GM19239 (cell line): ENCODE measurements at places on chromosomes 2 and 18.

DNA sequence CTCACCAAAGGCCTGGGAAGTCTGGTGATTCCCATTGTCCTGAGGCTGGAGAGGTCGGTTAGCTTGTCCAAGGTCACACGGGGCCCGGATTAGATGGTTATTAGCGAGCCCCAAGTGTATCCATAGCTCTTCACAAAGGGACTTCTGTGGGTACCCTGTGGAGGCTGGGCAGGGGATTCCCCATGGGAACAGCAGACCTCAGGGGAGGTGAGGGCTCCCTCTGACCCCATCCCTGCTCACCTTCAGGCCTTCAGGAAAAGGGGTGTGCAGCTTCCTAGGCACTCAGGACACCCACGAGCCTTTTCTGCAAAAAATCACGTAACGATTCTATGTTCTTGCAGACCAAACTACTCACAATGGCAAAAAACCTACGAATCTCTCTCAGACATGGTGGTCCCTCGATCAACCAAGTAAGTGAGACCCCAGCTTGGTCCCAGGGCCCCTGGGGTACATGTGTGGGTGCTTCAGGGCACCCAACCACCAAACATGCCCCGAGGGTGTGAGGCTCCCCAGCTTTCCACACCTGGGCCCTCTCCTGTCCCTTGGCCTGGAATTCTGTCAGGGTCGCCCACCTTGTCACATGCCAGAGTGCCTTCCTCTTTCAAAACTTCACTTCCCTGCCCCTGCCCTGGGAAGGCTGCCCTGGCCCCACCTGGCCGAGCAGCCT, 40.3 kb downstream of the PDIA6 start:
- DNase-seq, result no peak

- DNase-seq, result no peak
Observed at GRCh38 chr2:237647176-237648015, 20.0 kb downstream of the LRRFIP1 start.

DNA sequence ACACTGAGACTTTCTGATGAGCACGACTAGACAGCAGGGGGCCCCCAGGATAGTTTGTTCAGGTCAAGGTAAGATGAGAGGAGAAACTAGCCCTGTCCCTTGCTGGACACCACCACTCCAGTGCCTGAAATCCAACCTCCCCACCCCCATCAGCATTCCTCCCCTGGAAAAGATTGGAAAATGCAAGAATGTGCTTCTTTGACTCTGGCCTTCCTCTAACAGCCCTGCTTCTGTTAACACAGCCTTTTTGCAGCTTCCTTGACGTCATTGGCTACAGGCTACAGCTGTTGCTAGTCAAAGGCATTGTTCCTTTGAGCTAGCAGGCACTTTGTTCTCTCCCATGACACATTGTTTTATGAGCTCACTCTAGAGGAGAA, 20.1 kb upstream of the LTBP1 start:
- DNase-seq, result no peak

DNA sequence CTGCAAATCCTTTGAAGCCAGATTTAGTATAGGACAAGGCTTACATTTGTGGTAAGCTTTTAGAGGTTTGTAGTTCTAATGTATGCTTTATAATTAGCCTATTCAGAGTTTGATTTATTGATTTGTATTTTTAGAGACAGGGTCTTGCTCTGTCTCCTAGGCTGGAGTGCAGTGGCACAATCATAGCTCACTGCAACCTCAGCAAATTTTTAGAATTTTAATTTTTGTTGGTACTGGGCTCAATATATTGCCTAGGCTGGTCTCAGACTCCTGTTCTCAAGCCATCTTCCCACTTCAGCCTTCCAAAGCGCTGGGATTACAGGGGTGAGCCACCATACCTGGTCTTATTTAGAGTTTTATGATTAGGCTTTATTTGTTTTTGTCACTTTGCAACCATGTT, 4.5 kb downstream of the KCNJ13 start:
- no peak for DNase-seq

DNA sequence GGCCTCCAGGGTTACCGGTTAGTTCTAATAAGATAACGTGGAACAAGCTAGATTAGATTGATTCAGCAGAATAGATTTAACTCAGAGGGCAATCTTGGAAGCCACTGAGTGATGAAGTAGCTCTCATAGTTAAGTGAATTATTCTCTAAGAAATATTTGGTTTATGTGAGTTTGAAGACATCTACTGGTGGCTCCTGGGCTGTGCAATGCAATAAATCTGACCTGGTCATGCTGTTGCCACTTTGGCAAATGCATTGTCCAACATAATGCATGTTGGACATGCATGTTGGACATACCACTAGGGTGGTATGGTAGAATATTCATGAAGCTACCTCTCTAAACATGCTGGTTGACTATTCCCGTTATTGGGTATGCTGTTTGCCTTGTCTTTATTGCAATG, 493.7 kb upstream of the VRK2 start:
- no peak for DNase-seq

DNA sequence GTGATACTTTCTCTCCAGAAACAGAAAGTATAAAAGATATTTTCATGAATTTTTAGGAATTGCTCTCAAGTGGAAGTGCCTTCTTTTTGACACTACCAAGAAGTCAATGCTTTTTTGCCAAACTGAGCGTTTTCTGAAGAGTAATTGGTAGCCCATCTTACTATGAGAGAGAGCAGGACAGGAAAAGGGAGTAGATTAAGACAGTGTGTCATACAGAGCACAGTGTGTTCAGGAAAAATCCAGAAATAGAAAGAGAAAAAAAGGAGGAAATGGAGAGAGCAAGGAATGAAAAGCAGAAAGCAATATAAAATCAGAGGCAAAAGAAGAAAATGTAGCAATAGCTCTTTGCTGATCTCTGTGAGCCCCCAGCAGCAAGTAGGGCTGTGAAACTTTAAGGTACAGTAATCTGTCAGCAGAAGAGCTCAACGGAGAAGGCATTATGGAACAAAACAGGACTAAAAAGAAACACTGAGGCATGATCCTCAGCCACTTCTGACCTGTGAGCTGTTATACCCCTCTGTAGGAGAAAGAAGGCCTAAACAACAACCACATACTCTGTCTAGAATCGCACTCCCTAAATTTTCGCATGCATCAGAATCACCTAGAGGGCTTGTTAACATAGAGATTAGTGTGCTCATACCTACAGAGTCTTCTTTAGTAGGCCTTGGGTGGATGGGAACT, 15.0 kb upstream of the PGAP1 start:
- DNase-seq, result no peak

- no peak for DNase-seq
Observed at GRCh38 chr2:677959-678550, 849 bp upstream of the TMEM18 start.

- DNase-seq, result no peak
Observed at GRCh38 chr2:64105670-64106461, 38.4 kb downstream of the PELI1 start.

DNA sequence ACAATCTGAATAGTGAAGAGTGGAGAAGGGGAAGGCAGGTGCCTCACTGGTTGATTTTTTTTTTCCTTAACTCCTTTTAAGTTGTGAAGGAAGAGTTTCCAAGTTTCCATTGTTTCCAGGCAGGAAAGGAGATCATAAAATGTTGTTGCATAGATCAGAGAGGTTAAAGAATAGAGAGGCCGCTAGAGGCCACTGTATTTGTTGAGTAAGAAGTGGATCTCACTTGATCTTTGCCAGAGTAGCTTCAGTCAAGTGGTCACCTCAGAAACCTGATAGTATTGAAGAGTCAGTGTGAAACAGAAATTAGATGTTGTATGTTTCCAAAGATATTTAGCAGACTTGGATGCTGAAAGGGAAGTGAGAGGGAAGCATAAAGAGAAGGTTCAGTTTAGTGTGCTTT, 17.6 kb downstream of the CTNNA2 start:
- no peak for DNase-seq

DNA sequence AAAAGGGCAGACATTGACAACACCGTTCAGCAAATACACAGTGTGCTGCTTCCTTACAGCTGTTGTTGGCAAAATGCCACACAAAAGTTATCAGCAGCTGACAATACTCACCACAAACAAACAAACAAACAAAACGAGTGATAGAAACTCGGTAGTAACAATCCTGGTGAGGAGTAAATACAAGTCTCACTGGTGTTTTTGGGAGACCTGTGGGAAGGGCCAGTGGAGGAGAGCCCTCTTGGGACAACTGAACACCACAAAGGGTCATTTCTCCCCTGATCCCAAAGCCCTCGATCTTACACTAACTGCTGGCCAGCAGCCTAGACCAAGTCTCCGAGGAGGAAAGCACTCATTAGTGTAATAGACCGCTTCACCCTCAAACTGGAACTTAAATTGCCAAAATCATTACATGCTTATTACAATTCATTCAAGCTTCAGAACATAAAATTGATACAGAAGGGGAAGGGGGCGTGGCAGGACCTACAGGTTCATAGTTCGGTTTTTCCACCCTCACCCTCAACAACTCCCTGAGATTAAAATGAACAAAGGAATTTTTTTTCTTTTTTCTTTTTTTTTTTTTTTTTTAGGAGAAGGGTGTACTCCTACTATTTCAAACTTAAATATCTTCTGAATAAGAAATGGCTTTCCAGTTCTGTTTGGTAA, 5.0 kb downstream of the AP1S3 start:
- DNase-seq, result no peak

- DNase-seq, result no peak
Observed at GRCh38 chr2:74291886-74292621, 51.2 kb downstream of the SLC4A5 start.

- no peak for DNase-seq
Observed at GRCh38 chr2:160427629-160428404, 65.8 kb downstream of the RBMS1 start.
